H4 (cell line): ENCODE measurements at places on chromosomes 16 and 17. TPM values are rescaled to one million over a fixed set of nuclear protein-coding genes. Genes with fewer than 3 reads are reported as not detected.

The KRT17 gene
- total RNA-seq = 81.4 and 83.8 TPM in 2 replicates

- peak; percentile 33 for DNase-seq
Observed at GRCh38 chr17:7019839-7020519, 2.9 kb upstream of the BCL6B start.

GRCh38 chr17:19397556-19398041 is 10.6 kb upstream of the MFAP4 start:
- DNase-seq = no peak

The HASPIN gene
- total RNA-seq = 8.5 and 9.4 TPM in 2 replicates

The EPX gene
- 0.08 TPM in 1 of 2 replicates, not detected in the other for total RNA-seq

- DNase-seq = peak; percentile 91
Observed at GRCh38 chr17:43468691-43469139, 15.1 kb upstream of the DHX8 start.

The SCIMP gene
- total RNA-seq = not detected in 2 replicates

DNA sequence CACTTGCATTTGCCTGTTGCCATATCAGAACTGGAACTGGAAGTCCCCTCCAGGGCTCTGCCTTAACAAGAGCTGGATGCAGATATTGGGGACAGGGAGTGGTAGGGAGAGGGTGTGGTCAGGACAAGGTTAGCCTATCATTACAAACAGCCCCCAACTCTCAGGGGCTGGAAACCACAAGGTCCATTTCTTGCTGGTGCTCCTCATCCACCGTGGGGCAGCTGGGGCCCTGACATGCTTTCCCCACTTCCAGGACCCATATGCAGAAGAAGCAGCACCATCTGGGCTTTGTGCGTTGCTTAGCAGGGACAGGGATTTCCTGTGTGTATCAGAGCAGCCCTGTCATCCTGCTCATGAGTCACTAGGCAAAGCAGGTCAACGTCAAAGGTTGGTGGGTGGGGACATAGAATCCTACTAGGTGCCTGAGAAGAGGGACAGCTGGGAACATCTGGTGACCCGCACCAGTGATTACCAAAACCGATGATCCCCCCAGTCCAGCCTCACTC is 26.9 kb downstream of the RGS9 start:
- peak; percentile 69 for DNase-seq

GRCh38 chr17:12987120-12987519 is 30.7 kb downstream of the ELAC2 start:
- no peak for DNase-seq

DNA sequence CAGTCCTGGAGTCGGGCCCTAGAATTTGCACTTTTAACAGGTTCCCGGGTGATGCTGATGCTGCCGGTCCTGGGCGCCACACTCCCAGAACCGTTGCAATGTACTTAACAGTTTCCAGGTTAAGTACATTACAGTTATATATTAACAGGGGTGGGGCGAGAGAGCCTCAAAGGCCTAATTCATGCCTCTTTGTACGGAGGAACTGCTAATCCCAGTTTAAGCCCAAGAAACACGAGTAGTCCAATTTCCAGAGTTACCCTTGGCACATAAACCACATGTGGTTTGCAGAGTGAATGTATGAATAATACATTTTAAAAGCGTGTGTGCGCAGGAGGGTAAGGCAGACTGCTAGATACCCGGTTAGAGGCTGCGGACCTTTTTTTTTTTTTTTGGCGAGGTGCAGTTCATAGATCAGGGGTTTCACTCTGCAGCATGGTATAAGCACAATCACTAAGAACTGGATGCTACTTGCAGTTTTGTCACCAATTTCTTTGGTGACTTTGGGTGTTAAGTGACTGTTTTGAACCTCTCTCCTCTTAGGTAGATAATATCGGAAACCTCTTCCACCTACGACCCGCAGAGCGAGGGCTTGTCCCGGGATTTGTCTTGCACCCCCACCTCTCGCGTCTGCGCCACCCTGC is 713 bp downstream of the COX11 start:
- DNase-seq = no peak

GRCh38 chr16:68093816-68094613 is 8.8 kb downstream of the NFATC3 start:
- no peak for DNase-seq

- DNase-seq = no peak
Observed at GRCh38 chr16:82649766-82650165, 23.0 kb downstream of the CDH13 start.

The NPIPB6 gene
- total RNA-seq = 0.31 TPM in 1 of 2 replicates, not detected in the other
